ENCODE measurements at places on chromosomes 16 and 17.

DNA sequence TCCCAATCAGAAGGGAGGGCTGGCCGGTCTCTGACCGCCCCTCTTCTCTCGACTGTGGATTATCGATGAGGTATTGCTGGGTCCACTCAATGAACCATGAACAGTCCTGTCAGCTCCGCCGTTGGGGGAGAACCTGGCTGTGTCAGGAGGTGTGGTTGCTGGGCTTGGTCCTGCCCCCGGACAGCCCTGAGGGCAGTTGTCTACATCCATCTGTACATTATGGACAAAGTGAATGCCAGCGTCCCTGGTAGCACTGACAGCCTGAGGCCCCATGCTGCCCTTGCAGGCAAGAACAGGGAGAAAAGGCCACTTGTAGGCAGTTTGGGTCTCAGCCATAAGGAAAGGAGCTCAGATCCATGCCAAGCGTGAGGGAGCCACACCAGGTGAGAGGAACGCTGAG lies 38.9 kb downstream of the ST3GAL2 start:
- DNase-seq: no peak

GRCh38 chr16:67672739-67673662 lies 6.4 kb downstream of the C16orf86 start:
- DNase-seq: peak; percentile 74

- DNase-seq: no peak
These were observed 4.4 kb downstream of the TMEM204 start for GRCh38 chr16:1537763-1538289.

- DNase-seq: no peak
These were observed 5.3 kb downstream of the ANKRD11 start for GRCh38 chr16:89484923-89485679.

DNA sequence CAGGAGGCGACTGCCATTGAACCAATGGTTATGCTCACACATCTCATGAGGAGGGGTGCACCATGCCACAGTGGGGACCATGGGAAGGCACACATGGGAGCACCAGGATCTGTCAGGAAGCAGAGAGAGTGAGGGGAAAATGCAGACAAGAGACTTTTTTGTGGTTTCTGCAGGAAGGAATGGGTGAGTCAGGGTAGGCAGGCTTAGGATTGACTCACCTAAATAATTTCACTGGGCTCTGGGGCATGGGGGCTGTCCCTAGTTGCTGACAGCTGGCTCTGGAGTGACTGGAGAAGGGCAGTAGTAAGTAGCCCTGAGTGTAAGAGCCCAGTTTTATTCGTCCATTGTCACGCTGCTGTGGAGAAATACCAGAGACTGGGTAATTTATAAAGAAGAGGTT lies 202.4 kb downstream of the AXIN2 start:
- DNase-seq: no peak

DNA sequence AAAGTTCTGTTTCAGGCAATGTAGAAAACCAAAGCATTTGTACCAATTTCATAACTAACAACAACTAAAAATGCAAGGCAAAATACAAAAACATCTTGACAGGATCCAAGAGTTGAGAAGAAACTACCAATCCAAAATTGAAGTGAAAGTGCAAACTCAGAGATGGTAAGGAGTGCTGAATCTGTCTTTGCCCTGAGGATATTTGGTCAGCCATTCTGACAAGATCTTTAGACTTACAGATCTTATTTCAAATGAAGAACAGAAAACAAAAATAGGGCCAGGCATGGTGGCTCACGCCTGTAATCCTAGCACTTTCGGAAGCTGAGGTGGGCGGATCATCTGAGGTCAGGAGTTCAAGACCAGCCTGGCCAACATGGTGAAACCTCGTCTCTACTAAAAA lies 412.8 kb downstream of the ZFHX3 start:
- no peak for DNase-seq

GRCh38 chr17:43814026-43814425 lies 18.9 kb downstream of the MPP3 start:
- no peak for DNase-seq

DNA sequence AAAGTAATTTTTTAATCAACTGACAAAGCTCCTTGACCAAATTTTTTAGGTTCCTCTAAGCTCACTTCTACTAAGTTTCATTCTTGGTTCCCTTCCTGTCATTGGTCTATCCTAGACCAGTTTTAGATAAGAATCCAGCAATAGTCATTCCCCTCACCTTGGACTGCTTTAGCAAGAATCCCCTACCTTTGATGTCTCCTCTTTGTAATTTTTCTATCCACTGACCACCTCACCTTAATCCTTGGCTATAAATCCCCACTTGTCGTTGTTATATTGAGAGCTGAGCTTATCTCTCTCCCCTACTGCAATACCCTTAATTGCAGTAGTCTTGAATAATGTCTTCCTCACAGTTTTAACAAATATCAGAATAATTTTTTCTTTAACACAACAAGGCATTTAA lies 107.2 kb downstream of the USP32 start:
- DNase-seq: no peak

DNA sequence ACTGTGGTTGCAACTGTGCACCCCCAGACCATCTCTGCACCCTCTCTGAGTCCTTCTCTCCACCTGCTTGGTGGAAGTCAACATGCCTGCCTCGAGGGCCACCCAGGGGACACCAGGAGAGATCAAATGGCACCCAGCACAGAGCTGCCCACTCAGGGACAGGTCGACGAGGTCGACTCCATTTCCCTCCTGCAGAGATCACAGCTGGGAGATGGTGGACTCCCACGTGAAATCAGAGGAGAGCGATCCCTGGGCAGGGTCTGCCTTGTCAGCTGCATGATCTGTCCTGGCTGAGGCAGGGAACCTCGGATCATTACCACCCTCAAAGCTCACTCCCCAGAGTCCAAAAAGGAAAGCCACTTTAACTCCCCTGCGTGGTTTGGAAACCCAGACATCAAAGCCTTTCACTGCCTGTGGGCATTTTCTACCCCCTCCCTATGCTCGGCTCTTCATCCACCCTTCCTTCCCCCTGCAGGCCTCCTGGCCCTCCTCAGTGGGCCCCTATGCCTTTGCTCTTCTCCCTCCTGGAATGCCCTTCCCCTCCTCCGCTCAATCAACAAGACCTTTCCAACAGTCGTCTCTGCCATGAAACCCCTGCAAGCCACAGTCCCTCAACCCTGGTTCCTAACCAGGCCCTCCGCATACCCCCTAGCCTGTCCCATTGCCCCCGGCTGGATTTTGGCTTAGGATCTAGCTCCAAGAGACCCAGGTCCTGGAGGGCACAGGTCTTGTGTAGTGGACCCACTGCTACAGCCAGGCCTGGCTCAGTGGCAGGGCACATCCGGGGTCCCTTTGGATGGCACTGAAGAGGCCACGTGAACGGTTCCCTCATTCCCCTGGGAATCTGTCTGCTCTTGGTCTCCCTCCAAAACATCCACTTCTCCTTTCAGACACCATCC lies 103.8 kb upstream of the RPL38 start:
- DNase-seq: no peak

- no peak for DNase-seq
These were observed 178.2 kb downstream of the CHD9 start for GRCh38 chr16:53232826-53233529.

GRCh38 chr16:27365142-27366089 lies 36.6 kb upstream of the IL21R start:
- DNase-seq: no peak

GRCh38 chr17:75819116-75819515 lies 25.1 kb downstream of the UNC13D start:
- DNase-seq: no peak

GRCh38 chr17:3959295-3959899 lies 4.8 kb downstream of the ATP2A3 start:
- DNase-seq: no peak

- no peak for DNase-seq
These were observed 44.4 kb downstream of the MAP1LC3B start for GRCh38 chr16:87436225-87437172.

DNA sequence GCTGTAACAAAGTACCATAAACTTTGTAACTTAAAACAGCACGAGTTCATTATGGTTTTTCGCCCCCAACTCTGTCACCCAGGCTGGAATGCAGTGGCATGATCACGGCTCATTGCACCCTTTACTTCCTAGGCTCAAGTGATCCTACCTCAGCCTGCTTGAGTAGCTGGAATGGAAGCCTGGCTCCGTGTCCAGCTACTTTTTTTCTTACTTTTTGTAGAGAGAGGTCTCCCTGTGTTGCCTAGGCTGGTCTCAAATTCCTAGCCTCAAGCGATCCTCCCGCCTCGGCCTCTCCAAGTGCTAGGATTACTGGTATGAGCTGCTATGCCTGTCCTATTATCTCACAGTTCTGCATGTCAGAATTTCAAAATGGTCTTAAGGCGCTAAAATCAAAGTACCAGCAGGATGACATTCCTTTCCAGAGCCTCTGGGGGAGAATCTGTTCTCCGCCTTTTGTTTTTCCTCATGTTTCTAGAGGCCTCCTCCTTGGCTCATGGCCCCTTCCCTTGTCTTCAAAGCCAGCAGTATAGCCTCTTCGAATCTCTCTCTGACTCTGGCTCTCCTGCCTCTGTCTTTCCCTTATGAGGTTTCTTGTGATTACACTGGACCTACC lies 10.1 kb upstream of the PRM1 start:
- no peak for DNase-seq

DNA sequence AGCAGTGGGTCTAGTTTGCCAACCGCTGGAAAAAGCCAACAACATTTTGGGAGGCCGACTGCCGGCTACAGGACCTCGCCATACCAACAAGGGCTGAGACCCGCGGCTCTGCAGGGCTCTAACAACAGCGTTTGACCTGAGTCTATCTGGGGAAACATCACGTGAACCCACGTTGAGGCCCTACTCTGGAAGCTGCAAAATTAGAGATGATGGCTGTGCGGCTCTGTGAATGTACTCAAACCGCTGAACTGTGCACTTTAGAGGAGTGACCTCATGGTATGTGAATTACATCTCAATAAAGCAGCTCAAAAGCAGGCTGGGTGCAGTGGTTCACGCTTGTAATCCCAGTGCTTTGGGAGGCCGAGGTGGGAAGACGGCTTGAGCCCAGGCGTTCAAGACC lies 10.1 kb upstream of the CEP295NL start:
- DNase-seq: no peak

DNA sequence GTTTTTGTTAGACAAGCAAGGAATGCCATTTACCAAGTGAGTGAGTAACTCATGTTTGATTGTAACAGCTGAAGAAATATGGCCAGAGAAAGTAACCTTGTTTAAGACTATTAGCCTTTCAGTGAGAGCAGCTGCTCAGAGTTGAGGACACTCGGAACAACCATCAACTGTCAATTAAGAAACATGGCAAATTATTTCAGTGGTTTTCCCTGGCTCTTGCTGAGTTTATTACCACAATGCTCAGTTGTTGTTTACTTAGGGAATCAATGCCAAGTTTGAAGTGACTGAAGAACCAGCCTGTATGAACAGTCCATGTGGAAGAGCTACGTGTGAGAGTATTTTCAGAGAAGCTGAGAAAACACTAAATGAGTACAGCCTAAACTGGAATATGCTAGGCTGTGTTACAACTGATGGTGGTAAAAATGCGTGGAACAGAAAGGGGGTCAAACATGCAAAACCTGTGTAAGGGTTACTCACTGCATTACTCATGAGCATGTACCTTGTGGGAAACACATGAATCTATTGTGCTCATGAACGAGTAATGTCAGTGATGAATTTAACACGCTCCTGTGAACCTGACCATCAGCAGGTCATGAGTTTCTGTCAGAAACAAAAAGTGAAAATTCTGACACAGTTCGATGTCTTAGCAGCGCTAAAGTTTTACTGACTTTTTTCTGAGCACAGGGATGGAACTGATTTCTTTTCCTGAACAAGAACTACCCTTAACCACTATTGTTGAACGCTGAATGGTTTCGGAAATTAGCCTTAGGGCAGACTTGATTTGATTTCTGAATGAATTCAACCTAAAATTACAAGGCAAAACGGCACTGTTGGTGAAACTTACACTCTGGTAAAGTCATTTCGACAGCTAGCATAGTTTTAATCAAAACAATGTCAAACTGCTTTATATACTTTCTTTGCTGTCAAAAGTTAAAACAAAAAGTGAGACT lies 33.5 kb downstream of the GNA13 start:
- DNase-seq: peak; percentile 19

All from HEK293T (cell line).